ENCODE measurements at places on chromosomes 13 and 19.

GRCh38 chr13:26962671-26963070 is 202.1 kb upstream of the GPR12 start:
- no peak for DNase-seq

DNA sequence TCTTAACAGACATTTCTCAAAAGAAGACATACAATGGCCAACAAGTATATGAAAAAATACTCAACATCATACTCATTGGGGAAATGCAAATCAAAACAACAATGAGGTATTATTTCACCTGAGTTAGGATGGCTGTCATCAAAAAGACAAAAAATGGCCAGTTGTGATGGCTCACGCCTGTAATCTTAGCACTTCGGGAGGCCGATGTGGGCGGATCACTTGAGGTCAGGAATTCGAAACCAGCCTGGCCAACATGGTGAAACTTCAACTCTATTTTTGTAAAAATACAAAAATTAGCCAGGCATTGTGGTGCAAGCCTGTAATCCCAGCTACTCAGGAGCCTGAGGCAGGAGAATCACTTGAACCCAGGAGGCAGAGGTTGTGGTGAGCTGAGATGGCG is 22.0 kb downstream of the CEACAM16 start:
- DNase-seq, result no peak

DNA sequence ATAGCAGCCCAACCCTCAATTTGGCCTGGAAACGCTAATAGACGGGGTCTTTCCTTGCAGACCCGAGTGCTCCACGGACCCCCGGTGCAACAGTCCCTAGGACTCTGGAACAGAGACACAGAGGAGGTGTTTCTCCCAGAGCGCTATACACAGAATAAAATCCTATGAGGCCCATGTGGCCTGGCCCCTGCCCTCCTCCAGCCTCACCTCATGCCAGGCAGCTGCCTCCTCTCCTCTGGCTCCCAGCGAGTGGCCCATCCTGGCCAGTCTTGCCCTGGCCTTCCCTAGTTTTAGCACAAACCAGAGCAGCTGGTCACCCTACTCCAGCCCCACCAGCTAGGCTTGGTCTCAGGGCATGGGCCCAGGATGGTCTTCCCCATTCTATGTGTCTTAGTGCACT is 20.3 kb downstream of the POP4 start:
- no peak for DNase-seq

GRCh38 chr13:28825379-28825778 is 5.2 kb downstream of the MTUS2 start:
- no peak for DNase-seq

DNA sequence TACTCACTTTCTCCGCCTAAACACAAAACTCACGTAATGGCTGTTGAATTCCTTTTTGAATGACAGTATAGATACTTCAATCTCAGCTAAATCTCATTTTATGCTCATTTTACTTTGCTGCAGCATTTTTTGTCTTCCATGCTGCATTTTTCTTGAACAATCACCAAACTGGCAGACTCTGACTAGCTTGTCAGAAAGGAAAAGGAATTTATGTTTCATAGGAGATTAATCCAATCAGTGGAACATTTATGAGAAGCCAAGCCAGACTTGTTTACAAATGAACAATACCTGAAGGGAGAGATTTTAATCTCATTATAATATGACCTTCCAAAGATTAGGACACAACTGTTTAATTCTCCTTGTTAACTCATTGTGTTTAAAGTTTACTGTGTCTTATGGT is 1044.3 kb downstream of the DIAPH3 start:
- DNase-seq, result no peak
